Retinal pigment epithelial cell (primary cell): ENCODE measurements at places on chromosomes 1 and 21.

- DNase-seq: no peak
Measured at GRCh38 chr21:43591571-43591970, 67.7 kb downstream of the HSF2BP start.

DNA sequence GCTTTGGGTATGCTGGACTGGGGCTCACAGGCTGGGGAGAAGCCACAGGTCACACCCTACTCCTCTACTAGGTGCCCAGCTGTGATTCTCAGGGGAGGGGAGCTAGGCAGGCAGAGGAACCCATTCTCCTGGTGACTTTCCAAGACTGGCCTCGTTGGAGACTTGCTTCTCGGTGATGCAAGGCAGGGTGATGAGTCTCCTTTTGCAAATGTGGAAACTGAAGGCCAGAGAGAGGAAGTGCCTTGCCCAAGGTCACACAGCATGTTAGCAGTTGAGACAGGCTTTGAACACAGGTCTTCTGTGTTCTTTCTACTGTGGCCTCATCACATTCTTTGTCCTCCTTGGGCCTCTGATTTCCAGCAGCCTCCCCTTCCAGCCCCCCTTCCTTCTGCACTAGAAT is 20.5 kb upstream of the C1QA start:
- DNase-seq: no peak

- DNase-seq: no peak
Measured at GRCh38 chr1:158809862-158810261, 21.3 kb upstream of the MNDA start.

DNA sequence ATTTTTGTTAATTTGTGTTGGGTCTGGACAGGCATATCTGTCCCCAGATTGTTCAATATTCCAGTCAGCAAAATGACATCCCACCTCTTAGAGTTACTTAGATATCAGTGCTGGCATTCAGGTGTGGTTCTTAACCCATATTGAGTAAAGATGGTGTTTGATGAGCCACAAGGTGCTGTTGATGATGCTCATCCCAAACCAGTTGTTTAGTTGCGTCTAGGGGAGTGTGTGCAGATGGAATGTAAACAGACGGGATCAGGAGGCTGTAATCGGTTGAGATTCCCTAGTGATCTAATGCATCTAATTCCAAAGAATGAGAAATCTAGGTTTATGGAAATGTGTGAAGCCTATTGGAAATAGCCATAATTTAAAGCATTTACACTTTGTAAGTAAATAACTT is 1.1 kb downstream of the HOOK1 start:
- DNase-seq: no peak

- DNase-seq: no peak
Measured at GRCh38 chr1:171772312-171772711, 9.1 kb upstream of the METTL13 start.

DNA sequence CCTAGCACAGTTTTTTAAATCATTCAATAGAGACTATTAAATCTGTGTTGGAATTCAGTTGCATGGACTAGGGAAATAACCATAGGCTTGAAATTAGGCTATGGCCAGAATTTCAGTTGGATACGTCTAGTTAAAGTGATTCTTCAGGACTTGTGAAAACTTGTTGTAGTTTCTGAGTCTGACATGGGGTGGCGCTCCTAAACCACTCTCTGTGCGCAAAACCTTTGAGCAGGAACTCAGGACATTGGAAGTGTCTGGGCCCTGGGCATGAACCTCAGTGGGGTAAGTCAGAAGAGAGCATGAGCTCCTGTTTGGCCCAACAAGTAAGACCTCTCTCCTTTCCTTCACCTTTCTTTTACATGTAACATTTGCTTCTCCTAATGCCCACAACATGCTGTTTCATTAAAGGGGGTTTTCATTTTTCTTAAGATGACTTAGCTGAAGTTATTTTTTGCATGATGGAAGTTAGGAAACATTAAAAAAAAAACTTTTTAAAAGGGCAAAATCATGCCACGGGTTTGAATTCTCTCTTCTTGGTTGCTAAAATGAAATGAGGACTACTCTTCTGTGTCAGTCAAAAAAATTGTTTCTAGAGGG is 17.1 kb upstream of the CCDC190 start:
- no peak for DNase-seq

GRCh38 chr1:179812501-179813292 is 64.9 kb downstream of the TOR1AIP2 start:
- no peak for DNase-seq

- no peak for DNase-seq
Measured at GRCh38 chr1:241614144-241614543, 26.0 kb downstream of the CHML start.

- DNase-seq: no peak
Measured at GRCh38 chr1:162689745-162690671, 57.7 kb downstream of the DDR2 start.

DNA sequence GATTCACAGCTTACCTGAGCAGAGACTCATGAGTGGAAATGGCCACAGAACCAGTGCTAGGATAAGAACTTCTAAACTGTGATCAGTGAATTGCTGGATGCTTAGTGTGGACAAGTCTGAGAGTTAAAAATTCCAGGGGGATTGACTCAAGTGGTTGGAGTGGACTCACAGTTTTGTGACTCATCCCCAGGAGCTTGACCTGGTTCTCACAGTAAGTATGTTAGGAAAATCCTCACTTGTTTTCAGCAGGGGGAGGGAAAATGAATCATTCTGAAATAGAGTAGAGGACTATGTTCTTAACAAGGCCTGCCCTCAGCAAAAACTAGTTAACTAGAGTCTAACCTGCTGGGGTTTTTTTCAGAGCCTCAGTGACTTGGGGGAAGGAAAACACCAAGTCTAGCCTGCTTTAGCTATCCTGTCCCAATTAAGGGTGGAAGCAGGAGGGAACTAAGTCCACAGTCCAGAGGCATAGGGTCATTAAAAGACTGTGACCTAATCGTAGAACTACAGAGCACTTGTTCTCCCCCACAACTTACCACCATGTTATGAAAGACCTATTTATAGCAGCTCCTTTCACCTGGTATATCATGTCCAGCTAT is 6.1 kb upstream of the CDC73 start:
- peak; percentile 97 for DNase-seq

DNA sequence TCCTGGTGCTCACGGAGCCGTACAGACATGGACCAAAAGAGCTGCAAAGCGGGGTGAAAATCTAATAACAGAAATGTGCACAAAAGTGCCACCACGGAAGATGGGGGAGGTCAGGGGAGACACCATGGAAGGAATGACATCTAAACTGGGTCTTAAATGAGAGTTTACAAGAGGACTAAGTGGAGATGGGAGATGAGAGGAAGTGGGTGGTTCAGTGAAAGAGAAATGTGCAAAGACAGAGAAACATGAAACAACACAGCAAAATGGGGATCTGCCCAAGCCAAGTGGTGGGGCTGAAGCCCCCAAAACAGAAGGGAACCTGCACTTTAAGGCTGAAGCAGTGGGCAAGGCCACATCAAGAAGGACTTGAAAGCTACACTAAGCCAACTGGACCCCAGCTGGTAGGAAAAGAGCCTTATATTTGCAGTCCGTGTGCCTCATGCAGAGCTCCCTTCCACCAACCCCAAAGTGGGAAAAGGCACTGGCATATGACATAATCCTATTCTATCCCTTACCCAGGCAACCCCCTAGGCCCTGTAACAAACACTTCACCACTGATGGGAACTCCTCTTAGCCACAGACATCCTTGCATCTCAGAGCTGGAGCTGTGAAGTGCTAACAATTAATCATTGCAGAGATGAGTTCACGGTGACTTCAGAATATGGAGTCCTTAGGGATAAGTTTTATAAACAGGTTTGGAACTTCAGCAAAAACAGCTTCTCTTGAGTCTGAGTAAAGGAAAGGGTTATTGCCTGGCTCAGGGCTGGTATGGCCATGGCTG is 198.6 kb upstream of the EDN2 start:
- no peak for DNase-seq

GRCh38 chr1:153194331-153195050 is 8.7 kb upstream of the LELP1 start:
- DNase-seq: no peak

DNA sequence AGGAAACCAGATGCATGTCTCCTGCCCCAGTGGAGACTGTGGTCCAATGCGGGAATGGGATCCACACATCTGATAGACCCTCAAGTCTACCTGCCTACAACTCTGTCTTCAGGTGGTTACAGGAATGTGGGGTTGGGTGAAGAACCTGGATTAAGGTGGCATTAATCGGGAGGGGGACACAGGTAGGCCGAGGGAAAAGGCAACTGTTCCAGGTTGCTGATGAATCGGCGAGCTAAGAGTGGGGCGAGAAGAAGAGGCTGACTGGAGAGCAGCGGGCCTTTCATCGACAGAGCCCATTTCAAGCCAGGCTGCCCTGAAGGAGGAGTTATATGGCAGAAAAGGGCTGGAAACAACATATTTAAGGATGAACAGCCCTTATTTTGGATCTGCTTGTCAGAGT is 836 bp downstream of the CD2 start:
- no peak for DNase-seq

DNA sequence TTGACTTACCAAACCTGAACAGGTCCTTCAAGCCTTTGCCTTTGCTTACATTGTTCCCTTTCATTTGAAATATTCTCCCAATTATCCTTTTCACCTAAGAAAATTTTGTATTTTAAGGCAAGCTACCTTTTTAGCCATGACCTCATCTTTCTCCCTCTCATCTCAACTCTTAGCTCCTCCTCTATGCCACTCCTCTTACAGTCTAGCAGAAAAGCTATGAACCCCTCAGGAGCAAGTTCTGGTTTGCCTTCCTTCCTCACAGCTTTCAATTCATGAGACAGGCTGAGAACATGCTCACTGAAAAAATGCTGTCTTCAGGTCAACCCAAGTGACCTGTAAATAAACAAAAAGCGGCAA is 8.3 kb upstream of the MUTYH start:
- no peak for DNase-seq

DNA sequence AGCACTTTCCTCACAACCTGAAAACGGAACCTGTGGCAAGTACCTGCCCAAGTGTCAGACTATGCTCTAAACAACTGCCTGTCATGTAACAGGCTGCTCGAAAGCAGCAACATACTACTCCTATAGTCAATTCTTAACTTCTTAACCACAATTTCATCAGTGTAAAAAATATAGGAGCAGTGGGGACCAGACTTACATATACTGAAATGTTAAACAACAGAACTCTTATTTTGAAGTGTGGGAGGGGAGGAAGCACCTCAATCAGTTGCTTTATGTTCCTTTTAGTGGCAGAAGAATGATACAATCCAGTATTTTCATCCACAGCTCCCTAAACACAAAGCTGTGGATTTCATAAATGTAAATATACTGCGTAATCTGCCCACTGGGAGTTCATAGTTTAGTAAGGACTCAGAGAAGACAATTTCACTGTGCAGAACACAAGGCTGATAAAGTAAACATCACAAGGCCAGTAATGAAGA is 44.2 kb downstream of the WLS start:
- DNase-seq: no peak

GRCh38 chr21:37917612-37918011 is 1.4 kb upstream of the KCNJ6 start:
- DNase-seq: no peak

DNA sequence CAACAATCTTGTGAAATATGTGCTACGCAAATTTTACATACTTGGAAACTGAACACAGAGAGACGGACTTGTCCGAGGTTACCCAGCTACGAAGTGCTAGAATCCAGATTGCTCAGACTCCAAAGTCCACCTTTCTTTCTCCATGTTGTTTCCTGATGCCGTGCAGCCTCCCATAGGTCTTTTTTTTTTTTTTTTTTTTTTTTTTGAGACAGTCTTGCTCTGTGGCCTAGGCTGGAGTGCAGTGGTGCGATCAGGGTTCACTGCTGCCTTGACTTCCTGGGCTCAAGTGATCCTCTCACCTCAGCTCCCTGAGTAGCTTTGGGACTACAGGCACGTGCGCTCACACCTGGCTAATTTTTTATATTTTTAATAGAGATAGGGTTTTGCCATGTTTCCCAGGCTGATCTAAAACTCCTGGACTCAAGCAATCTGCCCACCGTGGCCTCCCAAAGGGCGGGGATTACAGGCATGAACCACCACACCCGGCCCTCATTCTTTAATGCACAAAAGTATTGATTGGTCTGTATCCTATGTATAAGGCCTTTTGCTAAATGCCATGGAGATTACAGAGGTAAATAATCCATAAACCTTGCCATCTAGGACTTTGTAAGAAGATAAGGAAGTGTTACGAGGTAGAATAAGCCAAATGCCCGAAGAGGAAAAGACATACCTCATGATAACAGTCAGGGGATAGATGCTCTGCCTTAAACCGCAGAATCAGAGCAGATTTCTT is 92.8 kb downstream of the C1orf21 start:
- no peak for DNase-seq

- no peak for DNase-seq
Measured at GRCh38 chr1:227685807-227686206, 49.3 kb downstream of the JMJD4 start.

- no peak for DNase-seq
Measured at GRCh38 chr1:205595435-205595834, 36.4 kb downstream of the ELK4 start.

GRCh38 chr1:40076895-40077312 is 20.1 kb downstream of the PPT1 start:
- DNase-seq: no peak

GRCh38 chr1:58618303-58618702 is 41.3 kb upstream of the TACSTD2 start:
- DNase-seq: peak; percentile 91

GRCh38 chr1:107724648-107725047 is 240.3 kb downstream of the VAV3 start:
- DNase-seq: no peak

DNA sequence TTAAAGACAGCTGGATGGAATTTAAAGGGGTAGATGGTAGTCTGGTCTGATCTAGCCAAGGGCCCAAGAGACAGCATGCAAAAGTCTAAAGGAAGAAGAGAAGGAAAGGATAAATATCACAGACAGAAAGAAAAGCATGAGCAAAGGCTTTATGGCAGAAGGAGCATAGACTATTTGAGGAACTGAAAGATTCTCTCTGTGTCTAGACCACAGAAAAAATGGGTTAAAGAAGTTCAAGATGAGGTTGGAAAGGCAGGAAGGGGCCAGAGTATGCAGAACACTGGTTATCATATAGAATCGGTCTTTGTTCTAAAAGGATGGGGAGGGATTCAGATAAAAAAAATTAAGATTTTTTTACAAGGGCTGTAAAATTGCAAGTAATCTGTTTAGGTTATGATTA is 136.8 kb upstream of the SGIP1 start:
- DNase-seq: no peak

GRCh38 chr1:192977089-192977706 is 82.0 kb downstream of the UCHL5 start:
- DNase-seq: no peak

DNA sequence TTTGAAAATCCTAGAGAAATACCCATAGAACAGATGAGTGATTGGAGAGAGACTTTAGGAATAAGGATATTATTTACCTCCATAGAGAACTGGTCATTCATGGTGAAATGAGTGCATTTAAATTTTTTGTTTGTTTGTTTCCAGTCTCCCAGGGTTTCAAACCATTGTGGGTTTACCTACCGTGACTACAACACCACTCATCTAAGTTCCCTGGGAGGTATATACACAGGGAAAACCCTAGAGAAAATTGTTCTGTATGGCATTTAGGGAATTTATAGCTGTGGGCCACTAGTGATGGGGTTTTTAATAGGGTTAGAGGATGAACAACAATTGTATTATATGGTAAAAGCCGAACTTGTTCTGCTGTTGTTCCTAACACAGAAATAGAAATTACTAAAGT is 109.2 kb downstream of the USP25 start:
- DNase-seq: no peak

GRCh38 chr1:228238461-228238860 is 30.6 kb downstream of the OBSCN start:
- no peak for DNase-seq
